Activated naive CD8-positive, alpha-beta T cell treated with anti-CD3 and anti-CD28 coated beads, Interleukin-2, amount 10 ng/mL, durations not matched to agents 7 days and 5 days (primary cell): ENCODE measurements at places on chromosomes 11 and 22. TPM values are rescaled to one million over a fixed set of nuclear protein-coding genes. Genes with fewer than 3 reads are reported as not detected.
A peak's percentile ranks its signal among the peaks of the same experiment; 100 is the strongest.

- H3K36me3 ChIP-seq = no peaks in the 10 kb centered on the region
- H3K4me3 ChIP-seq = peak within 1 kb of the TSS; percentile 90
- H3K27me3 ChIP-seq = peaks cover 65% of the 10 kb centered on the region
- peak; percentile 84 for DNase-seq
- H3K4me1 ChIP-seq = peaks cover 12% of the 10 kb centered on the region
- H3K27ac ChIP-seq = peak within 1 kb of the TSS; percentile 50
Observed at GRCh38 chr22:18024276-18024939, at the start of gene MICAL3. Gene MICAL3 (minus strand): TSS chr22:18024561. CDS start chr22:17906812, 117,749 bp downstream.

DNA sequence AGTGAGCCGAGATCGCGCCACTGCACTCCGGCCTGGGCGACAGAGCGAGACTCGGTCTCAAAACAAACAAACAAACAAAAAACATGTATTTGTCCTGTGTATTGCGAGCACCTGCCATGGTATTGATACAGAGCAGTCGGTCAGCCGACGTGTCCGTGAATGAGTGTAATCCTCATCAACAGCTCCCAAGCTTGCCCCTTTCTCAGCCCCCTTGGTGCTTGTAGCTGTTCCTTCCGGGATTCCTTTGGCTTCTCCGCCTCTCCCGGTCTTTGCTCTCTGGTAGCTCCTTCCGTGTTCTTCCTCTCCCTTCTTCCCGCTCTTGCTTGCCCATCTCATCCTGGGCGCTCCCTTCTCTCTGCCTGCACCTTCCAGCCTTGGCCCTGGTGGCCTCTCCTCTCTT lies 10.9 kb downstream of the ZNF74 start:
- H3K4me1 ChIP-seq = peaks cover 11% of the 10 kb centered on the region
- DNase-seq = no peak
- peaks cover 11% of the 10 kb centered on the region for H3K36me3 ChIP-seq

DNA sequence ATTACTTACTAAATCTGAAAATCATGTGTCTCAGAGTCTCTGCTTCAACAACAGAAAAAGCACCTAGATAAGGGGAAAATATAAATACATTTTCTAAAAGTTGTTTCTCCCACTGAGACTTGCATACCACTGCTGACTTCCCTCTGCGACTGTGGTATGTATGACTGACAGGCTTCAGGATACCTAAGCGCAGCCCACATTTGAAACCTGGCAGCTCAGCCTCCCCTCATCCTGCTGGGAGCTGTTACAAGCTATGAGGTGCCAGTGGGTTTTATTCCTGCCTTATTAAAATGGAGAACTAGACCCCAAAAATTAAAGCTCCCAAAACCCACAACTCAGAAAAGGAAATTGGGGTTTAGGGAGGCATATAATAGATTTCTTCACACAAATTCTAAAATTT lies 133.6 kb downstream of the RAB38 start:
- no peaks in the 10 kb centered on the region for H3K4me1 ChIP-seq
- no peaks in the 10 kb centered on the region for H3K27me3 ChIP-seq
- no peaks in the 10 kb centered on the region for H3K36me3 ChIP-seq
- no peak overlapping the region for H3K27ac ChIP-seq

DNA sequence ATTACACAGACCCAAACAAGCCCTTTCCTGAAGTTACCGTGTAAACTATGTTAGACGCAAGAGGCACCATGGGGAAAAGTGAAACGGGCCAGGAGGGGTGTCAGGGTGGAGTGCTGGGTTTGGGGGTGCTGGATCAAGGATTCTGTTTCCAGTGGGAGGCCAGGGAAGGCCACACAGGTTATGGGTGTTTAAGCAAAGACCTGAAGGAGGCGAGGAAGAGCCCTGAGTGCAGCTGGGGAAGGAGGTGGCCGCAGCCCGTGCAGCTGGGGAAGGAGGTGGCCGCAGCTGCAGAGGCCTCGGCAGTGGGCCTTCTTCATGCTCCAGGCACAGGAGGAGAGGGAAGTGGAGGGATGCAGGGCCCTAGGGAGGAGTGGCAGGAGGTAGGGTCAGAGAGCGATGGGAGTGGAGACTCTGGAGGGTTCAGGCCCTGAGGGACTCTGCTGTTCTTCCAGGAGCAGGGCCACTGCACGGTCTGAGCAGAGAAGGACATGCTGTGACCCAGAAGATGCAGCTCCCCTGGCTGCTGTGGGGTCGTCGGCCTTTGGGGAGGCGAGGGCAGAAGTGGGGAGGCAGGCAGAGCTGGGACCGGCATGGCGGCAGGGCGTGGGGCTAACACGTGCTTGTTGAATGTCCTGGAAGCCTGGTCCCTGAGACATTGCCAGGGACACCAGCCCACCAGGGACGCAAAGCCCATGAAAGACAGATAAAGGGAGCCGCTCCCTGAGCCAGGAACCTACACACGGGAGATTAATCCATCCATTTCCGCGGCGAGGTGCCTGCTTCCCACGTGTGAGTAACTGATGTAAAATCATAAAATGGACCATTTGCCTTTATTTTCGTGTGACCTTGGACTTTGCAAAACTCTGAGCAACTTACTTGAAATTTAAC lies 1049.1 kb downstream of the BRD1 start:
- no peaks in the 10 kb centered on the region for H3K4me1 ChIP-seq
- no peak overlapping the region for H3K4me3 ChIP-seq
- DNase-seq = no peak
- H3K27me3 ChIP-seq = peaks cover 4% of the 10 kb centered on the region
- H3K36me3 ChIP-seq = no peaks in the 10 kb centered on the region

- H3K36me3 ChIP-seq = no peaks in the 10 kb centered on the region
- H3K27me3 ChIP-seq = peaks cover 8% of the 10 kb centered on the region
- H3K27ac ChIP-seq = no peak overlapping the region
- no peak overlapping the region for H3K4me3 ChIP-seq
- DNase-seq = no peak
Observed at GRCh38 chr22:32649515-32650200, 151.8 kb upstream of the TIMP3 start.

DNA sequence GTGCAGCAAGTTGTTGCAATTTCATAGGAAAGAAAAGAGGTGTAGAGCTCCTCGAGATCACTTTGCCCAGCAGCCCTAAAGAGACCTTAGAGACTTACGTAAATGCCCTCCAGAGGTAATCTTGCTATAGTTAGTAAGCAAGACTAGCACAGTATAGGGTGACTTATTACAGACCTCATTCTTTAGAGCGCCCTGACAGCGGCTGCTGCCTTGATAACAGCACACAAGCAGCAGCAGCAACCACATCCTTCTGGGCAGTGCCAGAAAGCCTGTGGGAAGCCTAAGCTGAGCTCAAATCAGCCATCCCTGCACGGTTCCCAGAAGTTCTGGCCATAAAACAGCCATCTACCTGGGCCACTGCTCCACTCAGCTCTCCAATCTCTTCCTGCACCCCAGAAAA lies 22.6 kb upstream of the OR56B1 start:
- H3K36me3 ChIP-seq = peaks cover 32% of the 10 kb centered on the region
- DNase-seq = no peak
- no peak overlapping the region for H3K4me3 ChIP-seq
- no peak overlapping the region for H3K27ac ChIP-seq
- peaks cover 7% of the 10 kb centered on the region for H3K4me1 ChIP-seq
- no peaks in the 10 kb centered on the region for H3K27me3 ChIP-seq

GRCh38 chr22:26587991-26588613 lies 1.8 kb downstream of the TPST2 start:
- DNase-seq = no peak
- H3K27me3 ChIP-seq = no peaks in the 10 kb centered on the region
- H3K36me3 ChIP-seq = peaks cover 10% of the 10 kb centered on the region
- peak overlapping the region; percentile 95 for H3K4me3 ChIP-seq
- H3K4me1 ChIP-seq = peaks cover 66% of the 10 kb centered on the region

- no peak overlapping the region for H3K4me3 ChIP-seq
- H3K27ac ChIP-seq = no peak overlapping the region
- H3K4me1 ChIP-seq = no peaks in the 10 kb centered on the region
Observed at GRCh38 chr11:100808904-100809491, 121.9 kb downstream of the ARHGAP42 start.

GRCh38 chr11:82701847-82702520 lies 31.7 kb downstream of the FAM181B start:
- no peak overlapping the region for H3K27ac ChIP-seq
- no peak for DNase-seq
- H3K27me3 ChIP-seq = peaks cover 16% of the 10 kb centered on the region
- no peaks in the 10 kb centered on the region for H3K4me1 ChIP-seq
- no peak overlapping the region for H3K4me3 ChIP-seq
- H3K36me3 ChIP-seq = no peaks in the 10 kb centered on the region

- H3K4me3 ChIP-seq = no peak overlapping the region
- DNase-seq = no peak
- H3K36me3 ChIP-seq = no peaks in the 10 kb centered on the region
- no peaks in the 10 kb centered on the region for H3K27me3 ChIP-seq
- H3K4me1 ChIP-seq = no peaks in the 10 kb centered on the region
- no peak overlapping the region for H3K27ac ChIP-seq
Observed at GRCh38 chr22:34334893-34335292, 414.6 kb upstream of the LARGE1 start.

DNA sequence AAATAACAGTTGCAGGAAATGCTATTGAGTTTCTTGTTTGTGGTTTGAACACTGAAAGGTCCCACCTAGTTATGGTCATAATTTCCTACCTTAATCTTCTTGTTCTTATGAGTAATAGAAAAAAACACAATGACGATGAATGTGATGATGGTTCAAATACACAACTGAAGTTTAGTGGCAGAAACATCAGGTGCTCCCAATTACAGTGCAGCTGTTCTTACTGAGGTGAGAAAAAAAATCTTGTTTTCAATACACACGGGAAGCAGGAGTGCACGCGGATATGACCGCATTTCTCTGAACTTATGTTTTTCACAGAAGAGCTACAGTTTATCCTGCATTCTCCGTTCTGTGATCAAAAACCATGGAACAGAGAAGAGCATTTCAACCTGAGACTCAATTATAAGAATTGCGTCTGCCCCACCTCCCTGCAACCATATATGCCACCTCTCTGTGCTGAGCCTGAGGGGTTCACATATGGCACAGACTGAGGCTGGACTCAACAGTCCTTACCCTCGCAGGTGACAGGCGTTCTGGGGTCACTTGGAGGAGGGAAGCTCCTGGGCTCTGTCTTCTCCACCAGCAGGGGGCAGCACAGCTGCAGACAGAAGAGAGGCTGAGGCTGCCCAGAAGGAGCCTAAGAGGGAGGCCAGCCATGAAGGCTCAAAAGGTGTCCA lies 99.7 kb upstream of the IGLL5 start:
- no peaks in the 10 kb centered on the region for H3K36me3 ChIP-seq
- DNase-seq = peak; percentile 76
- no peak overlapping the region for H3K4me3 ChIP-seq
- H3K27me3 ChIP-seq = peaks cover 8% of the 10 kb centered on the region
- H3K27ac ChIP-seq = no peak overlapping the region

GRCh38 chr22:17117890-17118289 lies 3.3 kb downstream of the TMEM121B start:
- peaks cover 25% of the 10 kb centered on the region for H3K27me3 ChIP-seq
- peak overlapping the region; percentile 58 for H3K4me3 ChIP-seq
- H3K36me3 ChIP-seq = no peaks in the 10 kb centered on the region
- peaks cover 42% of the 10 kb centered on the region for H3K4me1 ChIP-seq

- no peak overlapping the region for H3K4me3 ChIP-seq
- H3K36me3 ChIP-seq = peaks cover 5% of the 10 kb centered on the region
- peaks cover 67% of the 10 kb centered on the region for H3K27me3 ChIP-seq
- H3K27ac ChIP-seq = no peak overlapping the region
Observed at GRCh38 chr11:112963368-112963955, 2.2 kb downstream of the NCAM1 start.

DNA sequence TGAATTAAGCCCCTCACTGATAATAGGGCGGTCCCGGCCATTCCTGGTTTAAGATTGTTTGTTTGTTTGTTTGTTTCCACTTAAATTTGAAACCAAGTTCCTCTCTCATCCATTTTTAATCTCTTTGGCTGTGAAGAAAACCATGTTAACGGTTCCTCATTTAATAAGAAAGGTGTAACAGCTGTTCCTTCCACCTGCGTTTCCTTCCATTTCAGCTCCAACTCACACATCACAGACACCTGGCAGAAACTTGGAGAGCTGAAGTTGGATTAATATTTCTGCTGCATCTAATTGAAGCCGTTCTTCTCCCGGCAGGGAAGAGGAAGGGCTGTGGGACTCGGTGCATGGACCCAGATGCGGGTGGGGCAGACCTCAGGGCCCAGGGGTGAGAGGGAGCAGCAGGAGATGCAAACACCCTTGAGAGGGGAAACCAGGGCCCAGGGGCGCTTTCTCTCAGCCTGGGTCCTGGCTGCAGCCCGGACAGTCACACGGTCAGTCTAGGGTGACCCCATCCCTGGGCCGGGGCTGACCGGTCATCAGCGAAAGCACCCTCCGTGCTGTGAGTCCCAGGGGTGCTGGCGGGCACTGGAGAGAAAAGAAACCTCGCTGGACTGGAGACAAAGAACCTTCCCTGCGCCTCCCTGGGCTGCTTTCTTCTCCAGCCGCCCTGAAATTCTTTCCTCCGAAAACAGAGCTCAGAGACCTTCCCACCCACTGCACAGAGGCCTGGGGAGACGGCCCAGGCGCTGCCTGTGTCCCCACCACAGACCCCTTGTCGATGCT lies 242.0 kb downstream of the BRD1 start:
- no peak overlapping the region for H3K4me3 ChIP-seq
- H3K27ac ChIP-seq = no peak overlapping the region
- H3K27me3 ChIP-seq = no peaks in the 10 kb centered on the region
- no peaks in the 10 kb centered on the region for H3K4me1 ChIP-seq

- H3K27me3 ChIP-seq = peaks cover 26% of the 10 kb centered on the region
- H3K27ac ChIP-seq = no peak overlapping the region
- no peak for DNase-seq
- H3K36me3 ChIP-seq = no peaks in the 10 kb centered on the region
- H3K4me3 ChIP-seq = no peak overlapping the region
Observed at GRCh38 chr11:5807580-5807979, 1.1 kb upstream of the OR52N2 start.

DNA sequence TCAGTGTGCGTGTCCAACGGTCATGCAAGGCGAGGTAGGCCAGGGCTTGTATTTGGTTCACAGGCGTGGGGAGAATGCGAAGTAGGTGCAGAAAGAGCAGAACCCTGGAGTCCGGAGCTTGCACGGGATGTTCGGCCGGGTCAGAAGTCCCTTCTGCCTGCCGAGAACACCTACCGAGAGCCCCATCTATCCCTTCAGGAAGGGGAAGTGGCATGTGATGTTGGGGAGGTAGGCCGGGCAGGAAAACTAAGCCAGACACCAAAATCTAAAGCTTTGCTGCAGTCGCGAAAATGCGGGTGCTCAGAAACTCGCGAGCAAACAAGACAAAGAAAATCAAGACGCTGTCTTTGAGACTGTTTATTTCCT lies 435 bp upstream of the TAF6L start:
- DNase-seq = peak; percentile 55
- peak overlapping the region; percentile 94 for H3K27ac ChIP-seq
- no peaks in the 10 kb centered on the region for H3K27me3 ChIP-seq
- peaks cover 4% of the 10 kb centered on the region for H3K36me3 ChIP-seq
- peaks cover 13% of the 10 kb centered on the region for H3K4me1 ChIP-seq

GRCh38 chr11:20647976-20648565 lies 21.3 kb upstream of the NELL1 start:
- H3K27ac ChIP-seq = no peak overlapping the region
- H3K27me3 ChIP-seq = peaks cover 8% of the 10 kb centered on the region
- H3K36me3 ChIP-seq = no peaks in the 10 kb centered on the region
- no peaks in the 10 kb centered on the region for H3K4me1 ChIP-seq
- H3K4me3 ChIP-seq = no peak overlapping the region
- no peak for DNase-seq

NCF4 gene
- 35.3 TPM for total RNA-seq

RHOD gene
- 0.54 TPM for total RNA-seq

SPDYC gene
- total RNA-seq = not detected

SAA2 gene
- not detected for total RNA-seq

BTG4 gene
- total RNA-seq = 0.31 TPM

PHF21B gene
- total RNA-seq = not detected

RAG2 gene
- total RNA-seq = not detected

TRIM6 gene
- total RNA-seq = 2.7 TPM

ATXN10 gene
- 81.0 TPM for total RNA-seq

CABP7 gene
- 0.09 TPM for total RNA-seq

SCGB1A1 gene
- not detected for total RNA-seq

SCO2 gene
- total RNA-seq = 8.1 TPM

NXPE2 gene
- total RNA-seq = not detected

TRABD gene
- total RNA-seq = 121 TPM

NELL1 gene
- not detected for total RNA-seq

KCNA4 gene
- total RNA-seq = not detected
